Endodermal cell (in vitro differentiated cells): ENCODE measurements at places on chromosomes 11 and 22.

GRCh38 chr11:72947229-72947628 lies 133.0 kb downstream of the ATG16L2 start:
- no peak for DNase-seq

DNA sequence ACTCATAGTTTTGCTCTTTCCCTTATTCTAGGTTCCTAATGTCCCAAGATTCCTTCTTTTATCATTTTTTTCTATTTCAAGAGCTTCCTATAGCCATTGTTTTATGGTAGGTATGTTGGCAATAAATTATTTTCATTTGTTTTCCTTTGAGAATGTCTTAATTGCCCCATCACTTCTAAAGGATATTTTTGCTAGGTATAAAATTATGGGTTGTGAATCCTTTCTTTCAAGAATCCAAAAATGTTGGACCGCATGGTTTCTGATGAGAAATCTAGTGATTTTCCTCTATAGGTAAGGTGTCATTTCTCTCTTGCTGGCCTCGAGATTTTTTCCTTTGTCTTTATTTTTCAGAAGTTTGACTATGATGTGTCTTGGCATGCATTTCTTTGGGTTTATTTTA lies 22.3 kb downstream of the RTL6 start:
- DNase-seq, result no peak

DNA sequence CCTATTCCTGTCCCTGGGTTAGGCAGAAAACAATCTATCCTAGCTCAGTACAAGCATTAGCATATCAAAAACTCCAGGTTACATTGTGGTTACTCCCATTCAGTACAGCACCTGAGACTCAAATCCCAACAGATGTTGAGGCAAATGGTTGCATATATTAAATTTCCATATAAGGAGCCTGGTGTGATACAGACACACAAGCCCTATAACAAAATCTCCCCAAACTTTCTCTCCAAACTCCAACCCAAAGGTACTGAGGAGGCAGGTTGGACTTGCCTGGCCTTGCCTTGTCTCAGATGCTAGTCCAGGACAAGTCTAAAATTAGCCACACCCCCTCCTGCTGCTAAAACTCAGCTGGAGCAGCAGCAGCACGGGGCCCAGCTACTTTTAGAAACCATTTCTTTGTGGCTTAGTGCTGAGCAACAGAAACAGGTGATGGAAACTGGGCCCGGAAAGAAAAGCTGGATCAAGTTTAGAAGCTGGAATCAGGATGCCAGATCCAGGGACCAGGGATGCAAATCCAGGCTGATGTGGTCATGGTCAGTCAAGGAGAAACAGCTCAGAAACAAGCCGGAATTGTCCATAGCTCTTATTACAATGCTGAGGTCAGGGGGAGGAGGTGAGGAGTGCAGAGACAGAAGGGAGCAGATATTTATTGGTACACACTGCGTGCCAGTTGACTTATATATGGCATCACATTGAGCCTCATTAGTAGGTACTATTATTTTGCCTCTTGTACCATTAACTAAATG lies 73.7 kb upstream of the AMOTL1 start:
- no peak for DNase-seq

- no peak for DNase-seq
These were observed 67.7 kb downstream of the CELSR1 start for GRCh38 chr22:46469711-46470110.

- no peak for DNase-seq
These were observed 10.0 kb downstream of the GGA1 start for GRCh38 chr22:37618674-37619073.

GRCh38 chr11:86070142-86071056 lies 1.5 kb upstream of the PICALM start:
- no peak for DNase-seq

- peak; percentile 58 for DNase-seq
These were observed 13.4 kb downstream of the OTOG start for GRCh38 chr11:17560281-17561110.

- DNase-seq, result peak; percentile 87
These were observed 5.7 kb downstream of the CDCA5 start for GRCh38 chr11:65078151-65078550.

- no peak for DNase-seq
These were observed 210.3 kb downstream of the DDX10 start for GRCh38 chr11:108875134-108875533.

DNA sequence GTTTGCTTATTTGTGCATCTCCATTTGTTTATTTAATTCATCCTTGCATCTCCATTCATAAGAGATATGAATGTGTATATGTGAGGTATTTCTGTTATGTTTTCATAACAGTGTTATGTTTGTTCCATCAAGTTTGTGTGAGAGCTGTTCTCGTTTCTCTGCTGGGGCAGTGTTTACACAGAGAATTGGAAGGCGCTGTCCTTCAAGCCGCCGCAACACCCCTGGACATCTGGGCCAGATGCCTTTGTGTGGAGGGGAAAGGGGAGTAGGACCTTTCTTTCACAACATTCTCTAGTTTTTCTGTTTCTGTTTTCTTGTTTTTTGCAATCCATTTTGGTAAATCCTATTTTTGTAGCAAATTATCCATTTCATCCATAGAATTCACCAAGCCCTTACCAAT lies 7.0 kb upstream of the TM7SF2 start:
- no peak for DNase-seq

DNA sequence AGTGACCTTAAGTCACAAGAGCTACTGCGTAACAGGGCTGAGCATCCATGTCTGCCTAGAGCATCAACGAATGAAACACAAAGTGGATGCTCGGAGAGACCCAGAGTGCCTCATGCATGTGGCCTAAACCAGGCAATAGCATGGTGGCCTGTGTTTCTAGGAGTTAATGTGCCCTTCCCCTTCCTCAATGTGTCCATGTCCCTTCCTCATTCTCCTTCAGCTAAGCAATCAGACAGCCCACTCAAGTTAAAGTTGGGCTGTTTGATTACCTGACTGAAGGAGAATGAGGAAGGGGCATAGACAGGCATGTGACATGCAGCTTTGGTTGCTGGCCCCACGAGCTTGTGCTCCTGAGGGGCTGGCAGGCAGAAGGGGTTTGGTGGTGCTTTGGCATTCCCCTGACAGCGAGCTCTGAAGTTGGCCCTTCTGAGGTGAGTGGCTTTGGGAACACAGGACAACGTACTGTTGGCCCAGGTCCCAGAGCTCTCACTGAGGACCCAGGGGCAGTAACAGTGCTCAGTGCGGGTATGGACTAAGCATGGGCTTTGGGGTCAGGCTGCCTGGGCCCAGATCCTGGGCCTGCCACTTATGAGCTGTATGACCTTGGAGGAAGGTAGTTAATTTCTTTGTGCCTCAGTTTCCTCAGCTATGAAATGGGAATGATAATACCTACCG lies 46.7 kb downstream of the IRAG1 start:
- DNase-seq, result no peak

- DNase-seq, result no peak
These were observed 119.0 kb downstream of the CADM1 start for GRCh38 chr11:115385226-115385625.

- DNase-seq, result no peak
These were observed 78.2 kb upstream of the SPON1 start for GRCh38 chr11:13884158-13884799.

DNA sequence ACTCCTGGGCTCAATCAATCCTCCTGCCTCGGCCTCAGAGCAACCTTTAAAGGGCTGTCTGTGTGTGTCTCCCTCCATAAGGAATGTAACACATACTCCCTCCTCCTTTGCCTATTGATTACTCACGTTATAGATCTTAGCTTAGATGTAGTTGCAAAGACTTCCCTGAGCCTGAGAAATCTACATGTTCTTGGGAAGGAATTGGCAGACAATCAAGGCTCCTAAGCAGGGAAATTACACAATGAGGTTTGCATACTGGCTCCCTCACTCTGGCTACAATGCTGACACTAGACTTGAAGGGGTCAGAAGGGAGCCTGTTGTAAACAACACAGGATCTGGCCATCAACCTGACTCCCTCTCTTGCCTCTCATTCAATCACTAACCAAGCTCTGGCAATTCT lies 5.2 kb upstream of the OLFML1 start:
- no peak for DNase-seq

DNA sequence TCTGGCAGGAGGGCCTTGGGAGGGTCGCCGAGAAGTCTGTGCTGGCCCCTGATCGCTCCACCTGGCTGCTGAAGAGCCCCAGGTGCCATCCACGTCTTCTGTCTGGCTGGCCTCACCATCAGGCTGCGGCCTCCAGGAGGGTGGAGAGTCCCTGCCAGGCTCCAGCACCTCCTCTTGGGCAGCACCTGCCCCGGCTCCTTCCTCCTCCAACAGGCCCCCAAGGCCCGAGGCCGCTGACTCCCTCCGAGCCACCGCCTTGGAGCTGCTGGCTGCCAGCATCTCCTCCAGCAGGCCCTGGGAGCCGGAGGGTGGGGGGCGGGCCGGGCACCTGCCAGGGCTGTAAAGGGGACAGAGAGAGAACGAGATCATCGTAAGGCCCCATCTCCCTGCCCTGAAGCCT lies 22.3 kb downstream of the TNKS1BP1 start:
- no peak for DNase-seq

- DNase-seq, result no peak
These were observed 49.9 kb downstream of the SCUBE1 start for GRCh38 chr22:43293259-43293654.

DNA sequence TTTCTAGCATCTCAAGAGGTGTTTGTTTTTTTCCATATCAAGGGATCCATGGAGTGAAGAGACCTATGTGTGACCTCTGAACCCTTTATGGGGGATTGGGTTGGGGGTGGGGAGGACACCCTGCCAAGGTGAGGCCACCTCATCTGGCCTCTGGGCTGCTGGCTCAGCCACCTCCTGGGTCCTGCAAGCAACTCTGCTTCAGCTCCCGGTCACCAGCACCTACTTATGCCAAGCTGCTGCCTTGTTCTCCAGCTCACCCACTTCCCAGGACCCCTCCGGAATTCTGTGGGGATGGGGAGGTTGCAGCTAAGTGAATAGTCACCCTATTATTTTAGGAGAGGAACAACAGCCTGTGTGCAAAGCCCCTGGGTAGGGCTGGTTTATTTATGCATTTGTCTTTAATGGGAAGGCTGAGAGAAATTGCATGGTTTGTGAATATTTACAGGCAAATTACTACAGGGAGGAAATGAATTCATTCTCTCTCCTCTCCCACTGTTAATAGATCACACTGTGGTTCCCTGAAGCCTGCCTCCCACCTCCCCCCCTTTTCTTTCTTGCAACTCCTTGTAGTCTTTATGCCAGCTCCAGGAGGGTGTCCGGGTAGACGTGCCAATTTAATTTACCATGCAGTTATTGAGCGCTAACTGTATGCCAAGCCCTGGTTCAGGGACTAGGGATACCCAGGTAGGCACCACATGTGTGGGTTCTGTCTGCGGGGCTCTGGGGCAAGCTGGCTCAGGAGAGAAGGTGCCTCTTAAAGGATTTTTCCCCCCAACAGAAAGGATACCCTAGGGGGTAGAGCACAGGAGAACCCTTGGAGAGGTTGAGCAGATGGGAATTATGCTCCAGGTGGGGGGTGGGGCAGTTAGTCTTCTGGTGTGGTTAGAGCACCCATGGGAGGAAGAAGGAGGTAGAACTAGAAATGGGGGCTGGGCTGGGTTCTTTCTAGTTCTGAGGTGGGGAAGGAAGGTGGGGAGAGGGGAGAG lies 50.7 kb downstream of the TSPAN18 start:
- DNase-seq, result peak; percentile 51

DNA sequence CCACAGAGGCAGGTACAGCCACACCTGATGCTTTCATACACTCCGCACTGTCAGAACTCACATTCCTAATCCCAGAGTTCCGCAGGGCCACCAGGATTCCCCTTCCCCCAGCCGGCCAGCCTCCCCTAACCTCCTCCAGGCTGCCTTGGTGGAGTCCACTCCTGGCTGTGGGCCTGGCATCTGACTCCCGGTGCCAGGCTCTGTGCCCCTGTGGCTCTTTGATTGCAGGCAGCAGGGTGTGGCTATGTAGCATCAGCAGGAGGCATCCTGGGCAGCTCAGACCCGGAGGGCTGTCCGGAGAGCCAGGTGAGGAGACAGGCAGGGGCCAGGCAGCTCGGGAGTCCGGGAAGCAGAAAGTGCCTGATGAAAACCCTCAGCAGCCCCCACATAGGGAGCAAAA lies 1432.9 kb downstream of the BRD1 start:
- no peak for DNase-seq

DNA sequence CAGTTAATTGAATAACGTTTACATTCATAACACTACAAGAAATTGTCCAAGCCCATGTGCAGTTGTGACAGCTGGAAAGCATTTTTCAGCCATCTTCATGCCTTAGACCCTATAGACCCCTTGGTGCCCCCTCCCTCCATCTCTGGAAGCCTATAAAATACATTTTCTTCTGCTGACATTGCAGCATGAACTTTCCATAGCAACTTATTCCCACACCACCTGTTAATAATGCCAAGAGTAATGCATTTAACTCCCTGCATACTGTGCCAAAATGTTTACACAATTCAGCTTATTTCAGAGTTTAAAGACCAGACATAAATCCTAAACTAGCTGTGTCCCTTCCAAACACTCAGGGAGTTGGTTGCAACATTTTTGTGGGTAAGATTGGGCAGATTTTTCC lies 143.0 kb upstream of the ARHGAP20 start:
- no peak for DNase-seq

DNA sequence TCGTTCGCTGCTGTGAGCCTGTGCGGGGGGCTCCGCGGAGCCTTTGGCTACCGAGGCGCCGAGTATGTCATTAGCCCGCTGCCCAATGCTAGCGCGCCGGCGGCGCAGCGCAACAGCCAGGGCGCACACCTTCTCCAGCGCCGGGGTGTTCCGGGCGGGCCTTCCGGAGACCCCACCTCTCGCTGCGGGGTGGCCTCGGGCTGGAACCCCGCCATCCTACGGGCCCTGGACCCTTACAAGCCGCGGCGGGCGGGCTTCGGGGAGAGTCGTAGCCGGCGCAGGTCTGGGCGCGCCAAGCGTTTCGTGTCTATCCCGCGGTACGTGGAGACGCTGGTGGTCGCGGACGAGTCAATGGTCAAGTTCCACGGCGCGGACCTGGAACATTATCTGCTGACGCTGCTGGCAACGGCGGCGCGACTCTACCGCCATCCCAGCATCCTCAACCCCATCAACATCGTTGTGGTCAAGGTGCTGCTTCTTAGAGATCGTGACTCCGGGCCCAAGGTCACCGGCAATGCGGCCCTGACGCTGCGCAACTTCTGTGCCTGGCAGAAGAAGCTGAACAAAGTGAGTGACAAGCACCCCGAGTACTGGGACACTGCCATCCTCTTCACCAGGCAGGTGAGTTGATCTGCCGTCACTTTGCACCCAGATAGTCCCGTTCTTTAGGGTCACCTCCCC lies 1.0 kb downstream of the ADAMTS15 start:
- peak; percentile 72 for DNase-seq

DNA sequence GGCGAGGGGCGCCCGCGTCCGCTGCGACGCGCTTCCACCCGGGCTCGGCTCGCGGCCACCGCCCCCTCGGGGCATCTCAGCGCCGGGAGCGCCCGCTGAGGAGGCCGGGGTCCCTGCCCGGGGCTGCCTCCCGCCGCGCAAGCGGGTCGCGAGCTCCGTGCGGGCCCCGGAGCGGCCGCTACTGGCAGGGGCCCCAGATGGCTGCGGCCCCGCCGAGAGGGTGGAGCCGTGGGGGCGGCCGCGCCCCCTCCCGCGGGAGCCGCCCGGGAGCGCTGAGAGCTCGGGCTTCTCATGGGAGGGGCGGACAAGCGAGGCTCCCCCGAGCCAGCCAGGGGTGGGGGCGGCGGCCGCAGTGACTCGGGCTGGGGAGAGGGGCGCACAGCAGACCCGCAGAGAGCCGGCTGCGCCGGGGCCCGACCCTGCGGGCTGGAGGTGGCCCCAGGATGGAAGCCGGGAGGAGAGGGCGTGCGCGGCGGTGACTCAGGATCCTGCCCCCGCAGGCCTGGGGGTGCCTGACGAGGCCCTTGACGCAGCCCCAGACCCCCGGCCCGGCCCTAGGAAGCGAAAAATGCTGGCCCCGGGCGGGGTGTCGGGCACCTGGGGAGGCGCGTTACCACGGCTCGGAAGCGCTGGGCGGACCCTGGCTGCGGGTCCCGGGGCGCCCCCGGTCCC lies 603 bp upstream of the ZFTA start:
- DNase-seq, result peak; percentile 66

- DNase-seq, result no peak
These were observed 18.5 kb downstream of the MMP13 start for GRCh38 chr11:102936864-102937509.
